Mammary epithelial cell (primary cell): ENCODE measurements at places on chromosomes 5 and 9.

DNA sequence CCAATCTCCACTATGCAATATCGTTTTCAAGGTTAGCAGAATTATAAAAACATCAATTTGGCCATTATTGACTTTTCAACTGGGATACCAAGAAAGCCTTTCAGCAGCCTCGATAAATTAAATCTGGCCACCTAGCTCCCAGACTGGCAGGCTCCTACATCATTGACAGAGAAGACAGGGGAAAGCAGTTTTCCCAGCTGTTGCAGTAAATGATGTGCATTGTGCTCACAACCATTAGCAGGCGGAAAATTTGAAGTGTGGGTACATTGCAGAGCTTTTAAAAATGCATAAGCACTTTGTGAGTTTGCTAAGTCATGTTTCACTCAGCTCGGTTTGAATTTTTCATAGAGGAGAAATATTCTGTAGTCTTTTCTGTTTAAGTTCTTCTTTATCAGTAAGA lies 297.9 kb downstream of the KCTD16 start:
- DNase-seq, result no peak

DNA sequence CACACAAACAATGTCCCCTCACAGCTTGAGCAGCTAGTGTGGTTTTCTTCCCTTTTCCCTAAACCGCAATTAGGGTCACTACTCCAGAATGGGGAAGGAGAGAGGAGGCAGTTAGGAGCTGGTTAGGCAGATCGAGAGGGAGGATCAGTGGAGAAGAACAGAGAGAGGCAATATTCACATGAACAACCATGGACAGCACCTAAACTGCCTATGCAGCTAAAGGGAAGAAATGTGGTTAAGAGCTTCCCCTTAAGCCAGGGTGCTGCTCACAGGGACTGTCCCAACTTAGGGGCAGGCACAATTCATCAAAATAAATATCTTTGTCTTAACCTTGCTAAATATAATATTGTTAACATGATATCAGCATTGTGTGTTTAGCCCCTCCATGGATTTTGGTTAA lies 359.3 kb upstream of the CDH18 start:
- no peak for DNase-seq

DNA sequence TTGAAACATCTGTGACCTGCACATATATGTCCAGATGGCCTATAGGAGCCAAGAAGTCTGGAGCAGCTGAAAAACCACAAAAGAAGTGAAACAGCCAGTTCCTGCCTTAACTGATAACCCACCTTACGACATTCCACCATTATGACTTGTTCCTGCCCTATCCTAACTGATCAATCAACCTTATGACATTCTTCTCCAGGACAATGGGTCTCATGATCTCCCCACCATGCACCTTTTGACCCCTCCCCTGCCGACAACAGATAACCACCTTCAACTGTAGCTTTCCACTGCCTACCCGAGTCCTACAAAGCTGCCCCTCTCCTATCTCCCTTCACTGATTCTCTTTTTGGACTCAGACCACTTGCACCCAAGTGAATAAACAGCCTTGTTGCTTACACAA lies 233.8 kb downstream of the CCDC171 start:
- DNase-seq, result no peak

DNA sequence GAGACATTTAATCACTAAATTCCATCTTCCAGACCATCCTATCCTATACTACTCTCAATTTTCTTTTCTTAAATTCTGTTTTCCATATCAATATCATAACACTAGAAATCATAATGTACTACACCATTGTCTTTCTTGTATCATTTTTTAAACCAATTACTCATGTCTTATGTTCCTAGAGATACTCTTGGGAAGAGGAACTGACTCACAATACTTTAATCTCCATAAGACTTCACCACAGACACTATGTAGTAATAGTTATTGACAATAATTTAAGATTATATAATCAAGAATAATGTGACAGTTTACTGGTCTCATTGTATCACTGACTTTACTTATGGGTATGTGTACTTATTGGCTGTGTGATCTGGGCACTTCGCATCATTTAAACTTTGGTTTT lies 43.8 kb downstream of the PCDHGC5 start:
- no peak for DNase-seq

DNA sequence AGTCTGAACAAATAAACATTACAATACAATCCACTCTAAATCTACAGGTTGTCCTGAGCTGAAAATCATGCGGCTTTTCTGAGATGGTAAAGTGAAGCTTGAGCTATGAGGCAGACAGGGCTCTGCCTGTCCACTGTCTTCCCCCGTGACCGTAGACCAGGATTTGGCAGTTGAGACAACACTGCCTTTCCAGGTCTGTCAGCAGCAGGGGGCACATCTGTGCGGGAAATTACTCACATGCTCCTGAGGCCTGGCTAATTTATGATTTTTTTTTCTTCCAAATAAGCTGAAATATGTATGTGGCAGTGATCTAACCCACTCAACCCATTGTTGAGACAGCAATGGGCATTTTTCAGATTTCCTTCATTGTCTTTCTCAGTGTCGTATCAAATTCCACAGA lies 307.9 kb downstream of the FBXL7 start:
- DNase-seq, result no peak

DNA sequence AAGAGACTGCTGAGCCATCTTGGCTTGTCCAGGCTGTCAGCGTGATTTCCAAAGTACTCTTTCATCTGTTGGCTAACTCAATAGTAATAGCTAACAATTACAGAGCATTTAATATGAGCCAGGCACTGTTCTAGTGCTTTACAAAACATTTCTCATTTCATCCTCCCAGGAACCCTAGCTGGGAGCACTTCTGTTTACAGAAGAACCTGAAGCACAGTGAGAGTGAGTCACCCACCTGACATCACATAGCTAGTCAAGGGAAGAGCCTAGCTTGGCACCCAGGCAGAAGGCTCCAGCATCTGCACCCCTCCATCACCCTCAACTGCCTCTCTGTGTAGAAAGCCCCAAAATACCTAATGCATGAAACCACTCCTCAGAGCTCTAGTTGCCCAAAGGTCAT lies 57.5 kb upstream of the IQGAP2 start:
- DNase-seq, result peak; percentile 8

- no peak for DNase-seq
Measured at GRCh38 chr5:171162165-171162564, 146.9 kb upstream of the TLX3 start.

GRCh38 chr5:95609711-95610110 lies 10.2 kb upstream of the GPR150 start:
- no peak for DNase-seq

GRCh38 chr9:89527084-89527483 lies 29.2 kb upstream of the SEMA4D start:
- DNase-seq, result no peak

- DNase-seq, result peak; percentile 88
Measured at GRCh38 chr5:137833463-137833862, 34.2 kb upstream of the MYOT start.

DNA sequence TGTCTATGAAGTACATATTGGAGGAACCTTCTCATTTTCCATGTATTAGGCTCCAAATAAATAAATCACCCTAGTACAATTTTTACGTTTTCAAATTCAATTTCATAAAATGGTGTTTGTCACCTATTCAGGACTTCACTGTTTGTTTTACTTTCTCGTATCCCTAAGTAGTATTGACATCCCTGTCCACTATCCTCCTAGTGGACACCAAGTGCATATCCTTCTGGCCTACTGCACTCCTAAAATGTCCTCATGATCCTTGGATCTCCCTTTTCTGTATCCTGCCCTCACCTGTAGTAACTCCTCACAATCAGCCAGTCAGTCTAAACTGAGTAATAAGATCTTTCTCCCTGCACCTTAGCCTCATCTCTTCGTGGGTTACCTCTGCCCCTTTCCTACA lies 539.9 kb downstream of the DMRTA1 start:
- DNase-seq, result no peak

DNA sequence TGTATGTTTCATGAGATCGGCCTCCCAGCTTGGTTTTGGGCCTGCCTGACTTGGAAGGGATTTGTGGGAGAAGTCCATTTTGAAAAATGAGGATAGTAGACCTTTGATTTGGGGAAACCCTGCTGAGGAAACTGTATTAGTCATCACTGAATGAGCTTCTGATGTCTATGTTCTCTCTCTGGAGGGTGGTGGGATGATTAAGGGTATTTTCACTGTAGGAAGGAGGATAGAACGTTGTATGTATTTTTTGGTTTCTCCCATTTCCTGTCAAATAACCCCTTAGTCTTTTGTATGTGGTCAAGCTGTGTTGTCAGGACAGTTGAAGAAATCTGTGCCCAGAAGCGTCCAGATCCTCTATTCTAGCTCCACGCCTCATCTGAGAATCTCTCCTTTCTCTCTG lies 151.9 kb downstream of the INSYN2B start:
- DNase-seq, result no peak

DNA sequence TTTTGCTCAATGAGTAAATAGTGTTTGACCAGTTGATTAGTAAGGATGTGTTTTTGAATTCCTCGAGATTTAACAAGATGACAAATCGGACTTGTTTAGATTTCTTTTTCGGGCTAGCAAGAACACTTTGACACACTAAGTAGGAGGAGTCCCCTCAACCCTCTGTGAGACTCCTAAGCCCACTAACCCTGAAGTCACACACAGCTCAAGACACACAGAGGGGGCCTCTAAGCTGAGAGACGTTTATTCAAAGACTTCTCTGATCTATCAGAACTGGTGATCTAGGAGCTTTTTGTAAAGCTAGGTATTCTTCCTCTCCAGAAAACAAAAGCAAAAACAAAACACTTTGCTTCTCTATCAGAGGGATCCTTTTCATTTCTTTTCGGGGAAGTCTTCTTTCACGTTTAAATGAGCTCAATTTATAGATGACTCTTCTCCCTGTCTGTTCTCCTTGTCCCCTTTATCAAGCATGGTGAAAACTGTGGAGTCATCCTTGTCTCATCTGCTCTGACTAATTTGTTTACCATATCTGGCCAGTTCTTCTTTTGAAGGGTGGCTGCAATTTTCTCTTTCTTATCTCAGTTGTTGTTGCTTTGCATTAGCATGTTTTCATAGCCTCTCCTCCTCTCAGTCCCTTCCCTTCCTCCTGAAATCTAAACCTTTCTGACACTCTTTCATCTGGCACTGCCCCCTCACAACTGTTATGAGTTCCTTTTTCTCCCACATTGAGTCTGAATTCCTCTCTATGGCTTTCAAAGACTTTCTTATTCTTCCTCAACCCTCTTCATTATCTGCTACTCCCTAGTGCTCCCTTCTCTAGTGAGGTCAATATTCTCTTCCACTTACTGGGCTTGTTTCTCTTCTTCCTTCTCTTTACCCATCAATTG lies 68.5 kb upstream of the RAI14 start:
- DNase-seq, result peak; percentile 58

GRCh38 chr9:130672466-130672865 lies 8.1 kb downstream of the PRDM12 start:
- DNase-seq, result no peak

DNA sequence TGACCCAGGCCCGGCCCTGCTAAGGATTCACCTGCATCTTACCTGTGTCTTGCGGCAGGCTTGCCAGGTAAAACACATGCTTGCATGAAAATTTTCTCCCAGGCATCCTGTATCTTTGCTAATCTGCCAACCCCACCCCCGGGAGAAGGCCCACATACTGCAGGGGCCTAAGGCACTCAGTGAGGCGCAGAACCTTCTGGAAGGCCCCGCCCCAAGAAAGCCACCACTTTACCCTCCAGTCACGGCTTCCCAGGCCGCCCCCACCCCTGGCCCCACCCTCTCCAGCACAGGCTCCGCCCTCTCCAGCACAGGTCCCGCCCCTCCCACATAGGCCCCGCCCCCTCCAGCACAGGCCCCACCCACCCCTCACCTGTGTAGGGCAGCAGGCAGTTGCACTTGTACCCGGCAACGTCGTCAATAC lies 29.8 kb upstream of the SEC16A start:
- no peak for DNase-seq

DNA sequence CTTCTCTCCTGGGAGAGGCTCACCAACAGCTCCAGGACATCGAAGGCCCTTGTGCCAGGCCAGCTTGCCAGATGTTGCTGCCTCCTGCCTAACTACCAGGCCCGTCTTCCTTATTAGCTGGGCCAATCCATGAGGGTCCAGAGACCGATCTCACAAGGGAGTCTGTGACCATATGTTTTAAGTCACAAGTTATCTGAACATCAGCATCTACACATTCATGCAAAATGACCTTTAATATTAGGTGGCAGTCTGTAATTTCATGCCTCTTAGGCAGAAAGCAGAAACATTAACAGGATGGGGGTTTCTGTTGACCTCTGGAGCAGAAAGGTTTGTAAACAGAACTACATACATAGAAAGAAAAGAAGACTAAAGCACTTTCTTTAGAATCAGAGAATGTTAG lies 75.1 kb upstream of the SLC25A51 start:
- no peak for DNase-seq

DNA sequence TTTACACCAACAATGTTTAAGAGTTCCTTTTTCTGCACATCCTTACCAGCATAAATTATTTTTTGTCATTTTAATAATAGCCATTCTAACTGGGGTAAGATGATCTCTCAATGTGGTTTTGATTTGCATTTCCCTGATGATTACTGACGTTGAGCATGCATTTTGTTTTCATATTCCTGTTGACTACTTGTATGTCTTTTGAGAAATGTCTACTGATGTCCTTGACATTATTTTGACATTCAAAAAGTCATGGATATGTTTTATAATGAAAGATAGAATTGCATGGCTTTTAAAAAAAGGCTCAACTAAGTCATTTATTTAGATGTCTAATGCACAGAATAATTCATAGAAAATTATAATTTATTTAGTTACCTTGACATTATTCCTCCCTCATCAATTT lies 381.6 kb upstream of the C9orf72 start:
- no peak for DNase-seq
